ENCODE measurements at places on chromosomes 16 and 17. TPM values are rescaled to one million over a fixed set of nuclear protein-coding genes. Genes with fewer than 3 reads are reported as not detected.

Gene LPCAT2
- 7.4 TPM for total RNA-seq

Gene KRTAP1-1
- total RNA-seq: not detected

Gene IRF8
- total RNA-seq: 0.29 TPM

Gene PPL
- 2.6 TPM for total RNA-seq

Gene GFAP
- total RNA-seq: 0.44 TPM

Gene NT5M
- 9.9 TPM for total RNA-seq

Gene POLG2
- 18.6 TPM for total RNA-seq

Gene CCL5
- total RNA-seq: 2.0 TPM

Gene MYL4
- 0.16 TPM for total RNA-seq

Gene CHRNB1
- 5.4 TPM for total RNA-seq

Gene WFIKKN1
- 0.23 TPM for total RNA-seq

Gene SARM1
- 5.1 TPM for total RNA-seq

Gene RTN4RL1
- 3.4 TPM for total RNA-seq

Gene EFNB3
- total RNA-seq: 1.6 TPM

Gene MYOCD
- total RNA-seq: 3.0 TPM

Gene SPN
- not detected for total RNA-seq

Gene TMIGD1
- total RNA-seq: not detected

Gene GP1BA
- total RNA-seq: not detected

Gene PGS1
- 28.8 TPM for total RNA-seq

Gene SOX15
- total RNA-seq: 0.36 TPM

Gene SLC6A2
- total RNA-seq: not detected

Gene KCNJ18
- total RNA-seq: not detected

Gene KRTAP2-2
- not detected for total RNA-seq

Gene OTOA
- not detected for total RNA-seq

Gene ITGAD
- not detected for total RNA-seq

Gene MC1R
- total RNA-seq: 7.0 TPM

Gene KRTAP4-4
- total RNA-seq: not detected

Gene TBC1D3I
- total RNA-seq: 0.29 TPM

Gene PRAC1
- not detected for total RNA-seq

Gene MYO18A
- 35.1 TPM for total RNA-seq

Gene CMTM1
- 1.8 TPM for total RNA-seq

Gene ADAD2
- total RNA-seq: not detected

Gene TRPV2
- 0.95 TPM for total RNA-seq

Gene TBC1D26
- not detected for total RNA-seq

Gene HSD11B2
- total RNA-seq: 1.3 TPM

Gene MT1E
- total RNA-seq: not detected

Gene SLFN13
- 4.7 TPM for total RNA-seq

Gene PKMYT1
- 69.3 TPM for total RNA-seq

Gene RRAD
- total RNA-seq: 10.9 TPM

Gene ABCC12
- total RNA-seq: not detected

Gene MYO1D
- total RNA-seq: 2.6 TPM

Gene MPP2
- 3.2 TPM for total RNA-seq

Gene RBFOX1
- total RNA-seq: not detected

Gene PYY
- not detected for total RNA-seq

Gene CACNG5
- total RNA-seq: 0.21 TPM

Gene SALL1
- 0.28 TPM for total RNA-seq

Gene IGFALS
- 0.07 TPM for total RNA-seq

Gene HAGH
- 62.0 TPM for total RNA-seq

Gene HIC1
- total RNA-seq: 1.5 TPM

Gene ELAC2
- total RNA-seq: 107 TPM

Gene CLEC18C
- total RNA-seq: 0.16 TPM

Gene NTN1
- total RNA-seq: 0.50 TPM

Gene AGRP
- not detected for total RNA-seq

Gene CCL18
- total RNA-seq: not detected

Gene CDRT15L2
- not detected for total RNA-seq

Gene PPP1R1B
- not detected for total RNA-seq
